ENCODE measurements at places on chromosomes 4 and X.

- DNase-seq = no peak
Measured at GRCh38 chr4:140893939-140894338, 137.8 kb upstream of the TBC1D9 start.

- no peak for DNase-seq
Measured at GRCh38 chrX:26262121-26262523, 46.2 kb downstream of the MAGEB5 start.

DNA sequence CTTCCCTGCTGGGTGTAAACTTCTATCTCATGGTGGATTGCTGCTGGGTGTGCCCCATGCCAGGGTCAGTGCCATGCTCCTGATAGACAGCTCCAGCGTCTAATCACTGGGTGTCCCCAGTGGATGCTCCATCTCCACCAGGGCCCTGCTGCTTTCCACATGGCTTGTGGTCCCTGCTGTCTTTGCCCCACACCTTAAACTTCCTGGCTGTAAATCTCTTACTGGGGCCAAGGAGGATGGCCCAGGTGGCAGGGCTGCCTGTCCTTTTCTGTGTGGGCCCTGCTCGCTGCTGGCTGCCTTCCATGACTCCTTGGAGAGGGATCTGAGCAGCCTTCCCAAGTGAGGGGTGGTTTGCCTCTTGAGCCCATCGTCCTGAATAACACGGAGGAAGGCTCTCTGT is 51.8 kb downstream of the RGS12 start:
- DNase-seq = no peak

GRCh38 chr4:154119317-154119716 is 330.4 kb upstream of the SFRP2 start:
- no peak for DNase-seq

GRCh38 chrX:105636667-105637066 is 185.7 kb upstream of the NRK start:
- DNase-seq = no peak

GRCh38 chr4:150828159-150828558 is 186.9 kb downstream of the LRBA start:
- DNase-seq = no peak

- no peak for DNase-seq
Measured at GRCh38 chrX:154399527-154400368, 1.6 kb downstream of the RPL10 start.

DNA sequence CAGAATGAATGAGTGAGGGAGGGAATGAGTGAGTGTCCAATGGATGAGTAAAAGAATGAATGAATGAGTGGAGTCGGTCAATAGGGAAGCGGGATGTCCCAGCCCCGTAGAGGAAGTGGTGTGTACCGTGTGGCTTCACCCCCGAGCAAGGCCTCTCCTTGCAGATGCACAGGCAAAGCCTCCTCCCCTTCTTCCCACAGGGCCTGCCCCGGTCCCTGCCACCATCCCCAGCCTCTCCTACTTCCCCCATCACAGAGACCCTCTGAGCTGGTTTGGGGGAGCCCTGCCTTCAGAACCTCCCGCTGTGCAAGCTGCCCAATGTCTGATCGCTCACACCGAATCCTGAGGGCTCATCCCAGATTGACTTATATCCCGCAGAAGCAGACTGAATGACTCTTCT is 13.6 kb downstream of the HTRA3 start:
- no peak for DNase-seq

DNA sequence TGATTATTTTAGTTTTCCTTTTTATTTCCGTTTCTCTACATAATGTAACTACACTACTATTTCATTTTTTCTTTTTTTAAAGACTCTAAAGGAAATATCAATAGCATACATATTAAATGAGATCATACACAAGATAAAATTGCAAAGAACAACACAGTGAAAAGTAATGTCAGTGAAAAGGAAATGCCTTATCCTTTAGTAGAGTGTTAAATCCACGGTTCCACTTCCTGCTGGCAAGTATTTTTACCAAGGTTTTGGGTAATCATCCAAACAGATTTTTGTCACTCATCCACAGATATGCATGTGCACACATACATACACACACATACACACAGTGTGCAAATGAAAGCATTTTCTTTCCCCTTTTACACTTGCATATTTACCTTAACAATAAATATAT is 548.9 kb downstream of the PPP4R3C start:
- DNase-seq = no peak

DNA sequence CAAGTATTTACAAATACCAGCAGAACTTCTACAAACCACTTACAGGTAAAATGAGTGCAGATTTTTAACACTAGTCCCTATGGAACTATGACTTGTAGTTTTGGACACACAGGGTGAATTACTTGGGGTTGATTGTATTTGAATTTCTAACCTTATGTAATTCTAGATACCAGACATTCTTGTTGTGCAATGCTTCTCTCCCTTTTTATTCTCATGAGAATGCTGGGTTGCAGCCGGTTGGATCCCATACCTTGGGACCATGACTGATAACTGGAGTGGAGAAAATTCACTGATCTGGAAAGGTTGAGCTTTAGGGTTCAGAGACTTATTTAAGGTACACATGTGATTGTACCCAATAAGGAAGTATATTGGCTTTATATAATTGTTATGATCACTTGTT is 8.8 kb downstream of the TET2 start:
- DNase-seq = no peak

GRCh38 chr4:31356839-31357238 is 636.7 kb downstream of the PCDH7 start:
- no peak for DNase-seq

DNA sequence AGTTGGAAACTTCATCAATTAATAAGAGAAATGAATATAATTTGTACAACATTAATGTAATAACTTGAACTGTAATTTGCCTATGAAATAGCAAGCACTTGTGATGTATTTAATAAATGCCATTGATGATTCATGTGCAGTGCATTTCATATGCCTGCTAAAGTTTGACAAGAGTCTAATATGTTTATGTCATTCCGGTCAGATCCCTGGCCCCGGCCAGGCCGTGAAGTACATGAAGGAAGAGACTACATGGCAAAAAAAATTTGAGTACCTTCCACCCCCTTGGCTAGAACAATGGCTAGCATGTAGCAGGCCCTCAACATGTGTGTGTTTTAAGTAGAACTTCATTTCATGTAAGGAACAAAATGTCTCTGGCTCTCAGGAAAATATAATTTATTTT is 161.3 kb downstream of the ATP10D start:
- DNase-seq = no peak

GRCh38 chrX:11768039-11768438 is 10.0 kb downstream of the MSL3 start:
- DNase-seq = no peak

All from amygdala (tissue), 56 donors.